ENCODE measurements at places on chromosomes 16 and 17.

- DNase-seq: peak; percentile 33
Observed at GRCh38 chr16:88633684-88634140, 4.7 kb upstream of the IL17C start.

GRCh38 chr17:40646791-40647623, 611 bp downstream of the SMARCE1 start:
- DNase-seq: no peak

DNA sequence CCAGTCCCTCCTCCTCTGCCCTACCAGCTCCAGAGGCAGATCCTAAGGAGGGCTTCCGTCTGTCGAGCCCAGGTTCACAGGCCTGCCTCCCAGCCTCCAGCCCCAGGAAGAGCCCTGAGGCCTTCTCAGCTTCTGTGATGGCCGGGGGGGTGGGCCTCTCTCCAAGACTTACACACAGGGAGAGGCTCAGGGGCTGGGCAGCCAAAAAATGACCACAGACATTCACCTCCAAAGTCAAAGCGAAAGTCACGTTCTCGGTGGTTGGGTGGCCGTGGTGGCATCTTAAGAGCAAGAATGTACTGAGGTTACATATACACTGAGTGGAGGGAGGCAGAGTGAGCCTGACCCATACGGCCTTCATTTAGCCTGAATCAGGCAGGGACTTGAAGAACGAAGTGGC, 119.1 kb downstream of the CCDC182 start:
- no peak for DNase-seq

DNA sequence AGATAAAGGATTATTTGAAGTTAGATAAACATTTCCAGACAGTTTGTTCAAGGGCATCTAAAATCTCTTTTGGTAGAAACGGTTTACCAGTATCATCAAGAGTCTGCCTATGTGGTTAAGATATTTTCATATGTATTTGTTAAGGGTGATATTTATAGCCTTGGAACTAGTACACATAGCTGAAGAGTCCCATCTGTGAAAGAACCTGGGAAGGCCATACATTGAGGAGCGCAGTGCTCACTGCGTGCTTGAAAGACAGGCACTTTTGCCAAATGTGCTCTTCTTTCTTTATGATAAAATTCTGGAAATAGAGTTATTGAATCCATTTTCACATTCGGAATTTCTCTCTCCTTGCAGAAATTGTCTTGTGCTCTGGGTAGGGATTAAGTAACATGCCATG, 7.7 kb downstream of the IGSF6 start:
- DNase-seq: no peak

DNA sequence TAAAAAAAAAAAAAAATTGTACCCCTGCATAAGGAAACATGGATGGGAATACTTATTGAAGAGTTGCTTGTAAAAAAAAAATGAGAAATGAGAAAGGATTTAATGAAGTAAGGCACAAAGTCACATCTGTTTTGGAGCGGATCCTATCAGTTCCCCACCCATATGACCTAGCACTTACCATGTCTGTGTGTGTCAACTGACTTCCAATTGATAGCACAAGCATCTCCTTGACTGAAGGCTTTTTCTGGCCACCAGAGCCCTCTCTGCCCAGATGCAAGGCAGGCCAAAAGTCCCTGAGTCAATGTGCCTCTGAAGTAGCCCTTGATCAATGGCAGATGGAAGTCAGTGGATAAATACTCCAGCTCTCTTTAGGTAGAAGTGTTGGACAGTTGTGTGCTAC, 13.4 kb upstream of the NLK start:
- DNase-seq: no peak

DNA sequence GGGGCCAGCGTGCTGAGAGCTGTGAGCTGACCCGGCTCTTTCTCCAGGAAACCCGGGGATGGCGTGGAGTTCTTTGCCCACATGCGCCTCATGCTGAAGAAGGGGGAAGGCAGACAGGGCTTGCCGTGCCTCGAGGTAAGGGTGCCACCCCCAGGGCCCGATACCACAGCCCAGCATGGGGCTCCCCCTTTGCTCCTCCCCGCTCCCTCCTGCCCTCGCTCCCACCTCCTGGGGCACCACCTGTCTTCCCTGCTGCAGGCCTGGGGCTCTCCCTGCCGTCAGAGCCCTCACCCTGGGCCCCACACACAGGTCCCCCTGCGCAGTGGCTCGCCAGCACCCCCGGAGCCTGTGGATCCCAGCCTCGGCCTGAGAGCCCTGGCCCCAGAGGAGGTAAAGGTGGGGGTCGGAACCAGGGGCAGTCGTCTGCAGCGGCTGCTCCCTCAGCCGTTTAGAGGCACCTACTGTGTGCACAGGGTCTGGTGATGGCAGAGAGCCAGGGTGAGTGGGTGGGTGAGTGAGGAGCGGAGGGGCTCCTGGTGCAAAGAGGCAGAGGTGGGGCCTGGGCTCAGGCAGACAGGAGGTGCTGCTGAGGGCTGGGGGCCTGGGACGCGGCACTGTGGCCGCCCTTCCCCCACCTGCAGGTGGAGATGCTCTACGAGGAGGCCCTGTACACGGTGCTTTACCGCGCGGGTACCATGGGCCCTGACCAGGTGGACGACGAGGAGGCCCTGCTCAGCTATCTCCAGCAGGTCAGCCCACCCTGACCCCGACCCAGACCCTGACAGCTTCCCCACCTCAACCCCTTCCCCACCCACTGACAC, 5.6 kb downstream of the BAIAP3 start:
- no peak for DNase-seq

DNA sequence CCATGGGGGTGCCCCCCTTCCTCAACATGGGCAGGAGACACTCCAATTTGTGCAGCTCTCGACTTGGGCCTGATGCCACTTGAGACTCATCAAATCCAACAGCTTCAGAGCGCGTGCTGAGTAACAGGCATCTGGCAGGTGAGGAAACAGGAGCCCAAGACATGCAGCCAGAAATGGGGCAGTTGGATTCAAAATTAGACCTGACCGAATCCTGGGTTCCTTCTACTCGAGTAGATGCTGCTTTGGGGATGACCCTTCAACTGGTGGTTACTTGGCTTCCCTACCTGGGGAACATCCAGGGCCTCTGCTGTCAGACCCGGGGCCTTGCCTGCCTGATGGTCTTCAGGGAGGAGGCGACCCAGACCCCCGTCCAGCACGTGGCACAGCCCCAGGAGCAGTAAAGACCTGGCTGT, 488 bp upstream of the NTN3 start:
- no peak for DNase-seq

- no peak for DNase-seq
Observed at GRCh38 chr17:74704544-74704943, 8.2 kb downstream of the CD300LF start.

DNA sequence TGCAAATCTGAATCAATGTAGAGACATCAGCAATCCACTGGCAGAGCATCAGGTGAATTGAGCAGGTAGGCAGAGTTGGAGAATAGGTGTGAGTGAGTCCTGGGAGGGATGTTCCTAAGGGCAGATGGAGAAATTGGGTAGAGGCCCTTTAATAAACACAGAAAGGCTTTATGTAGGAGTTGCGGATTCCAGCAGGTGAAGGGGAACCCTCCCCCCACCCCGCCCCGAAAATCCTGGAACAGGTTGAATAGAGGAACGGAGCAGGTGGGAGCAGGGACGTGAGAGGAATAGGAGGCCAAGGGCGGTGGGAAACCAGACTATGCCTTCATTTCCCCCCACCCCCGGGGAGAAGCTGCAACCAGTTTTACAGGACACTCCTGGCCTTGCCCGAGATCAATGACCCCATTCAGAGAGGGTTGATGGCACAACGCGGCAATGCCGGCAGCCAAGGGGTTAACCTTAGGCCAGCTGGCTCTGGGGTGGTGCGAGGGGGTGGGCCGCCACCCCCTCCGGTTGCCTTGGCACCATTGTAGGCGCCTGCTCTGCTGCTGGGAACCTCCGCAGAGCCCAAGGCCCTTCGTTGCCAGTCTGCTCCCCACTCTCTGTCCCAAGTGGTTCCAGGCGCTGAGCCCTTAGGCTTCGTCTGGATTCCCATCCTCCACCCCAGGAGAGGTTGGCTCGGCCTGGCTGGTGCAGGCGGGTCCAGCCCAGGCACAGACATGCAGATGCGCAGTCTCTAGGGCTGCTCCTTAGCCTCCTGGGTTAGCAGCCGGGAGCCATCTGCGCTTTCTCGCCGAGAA, 814 bp upstream of the RUNDC3A start:
- no peak for DNase-seq

DNA sequence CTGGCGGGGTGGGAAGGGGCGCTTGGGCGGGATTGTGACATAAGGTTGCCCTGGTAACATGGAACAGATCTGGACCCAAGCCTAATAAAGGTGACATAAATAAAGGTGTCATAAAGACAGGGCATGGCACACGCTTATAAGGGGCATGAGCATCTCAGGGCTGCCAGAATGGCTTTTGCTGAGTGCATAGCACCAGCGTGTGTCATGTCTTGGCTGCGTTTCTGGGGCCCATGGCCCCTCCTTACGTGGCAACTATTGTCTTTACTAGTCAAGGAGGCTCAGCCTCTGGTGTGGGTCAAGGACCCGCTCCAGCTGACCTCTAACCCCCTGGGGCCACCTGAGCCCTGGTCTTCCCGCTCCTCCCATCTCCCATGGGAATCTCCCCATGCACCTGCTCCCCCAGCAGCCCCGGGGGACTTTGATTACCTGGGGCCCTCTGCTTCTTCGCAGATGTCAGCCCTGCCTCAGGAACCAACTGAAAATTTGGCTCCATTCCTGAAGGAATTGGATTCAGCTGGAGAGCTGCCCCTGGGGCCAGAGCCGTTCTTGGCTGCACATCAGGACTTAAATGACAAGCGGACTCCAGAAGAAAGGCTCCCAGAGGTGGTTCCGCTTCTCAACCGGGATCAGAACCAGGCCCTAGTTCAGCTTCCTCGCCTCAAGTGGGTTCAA, 13.9 kb downstream of the LRRC37B start:
- no peak for DNase-seq

- DNase-seq: no peak
Observed at GRCh38 chr16:72428681-72429376, 256.9 kb upstream of the PMFBP1 start.

GRCh38 chr16:68434624-68435210, 13.6 kb downstream of the SMPD3 start:
- DNase-seq: no peak

GRCh38 chr16:49158029-49158642, 123.5 kb downstream of the CBLN1 start:
- no peak for DNase-seq

DNA sequence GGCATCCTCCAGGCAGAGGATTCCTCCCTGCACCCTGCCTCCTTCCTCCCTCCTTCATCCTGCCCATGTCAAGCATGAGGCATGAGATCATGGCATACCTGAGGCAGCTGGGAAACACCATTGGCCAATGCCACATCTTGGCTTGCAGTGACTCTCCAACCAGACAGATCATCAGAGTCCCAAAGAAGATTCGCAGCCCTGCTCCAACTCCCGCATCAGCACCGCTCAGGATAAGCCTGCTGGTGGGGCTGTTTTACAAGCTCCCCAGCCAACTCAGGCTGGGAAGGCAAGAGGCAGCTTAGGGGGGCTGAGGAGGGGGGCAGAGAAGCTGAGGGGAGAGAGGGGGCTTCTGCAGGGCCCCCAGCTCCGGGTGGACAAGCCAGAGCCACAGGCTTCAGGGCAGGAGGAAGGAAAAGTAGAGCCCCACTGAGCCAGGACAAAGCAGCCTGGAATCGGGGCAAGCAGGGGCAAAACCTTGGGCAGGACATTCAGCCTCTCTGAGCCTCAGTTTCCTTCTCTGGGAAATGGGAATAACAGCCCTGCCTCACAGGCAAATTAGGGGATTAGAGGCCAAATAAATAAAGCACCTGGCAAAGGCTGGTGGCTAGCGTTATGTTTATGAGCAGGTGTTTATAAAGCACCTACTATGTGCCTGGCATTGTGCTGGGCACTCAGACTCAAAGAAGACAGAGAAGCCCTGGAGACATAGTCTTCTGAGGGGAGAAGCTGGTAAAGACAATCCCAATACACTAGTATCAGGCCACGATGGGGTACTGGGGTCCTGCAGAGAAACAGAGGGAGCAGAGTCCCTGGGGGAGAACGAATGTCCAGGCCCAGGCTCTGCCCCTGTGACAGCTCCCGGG, 88.1 kb downstream of the GOSR1 start:
- DNase-seq: no peak

DNA sequence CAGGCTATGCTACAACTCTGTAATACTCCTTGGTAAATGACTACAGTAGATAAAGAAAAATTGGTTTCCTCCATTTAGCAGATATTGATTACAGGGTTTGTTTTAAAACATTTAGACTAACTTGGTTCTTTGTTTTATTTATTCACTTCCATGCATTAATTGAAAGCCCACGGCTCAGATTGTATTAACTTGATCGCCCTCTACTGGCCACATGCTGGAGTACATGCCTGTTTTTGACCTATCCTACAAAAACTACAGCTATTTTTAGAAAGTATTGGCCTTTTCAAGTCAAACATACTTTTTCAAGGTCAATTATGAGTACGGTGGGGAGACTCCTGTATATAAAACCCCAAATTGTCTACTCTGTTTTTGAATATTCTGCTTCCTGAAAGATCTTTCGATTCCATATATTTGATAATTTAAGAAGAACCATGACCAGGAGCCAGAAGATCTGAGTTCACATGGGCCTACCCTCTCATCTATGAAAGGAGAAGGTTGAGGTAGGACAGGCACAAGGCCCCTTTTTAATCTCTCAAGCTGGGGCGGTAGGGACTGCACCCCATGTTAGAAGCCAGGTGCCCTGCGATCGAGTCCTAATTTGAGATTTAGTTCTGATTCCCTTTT, 51.8 kb downstream of the CA10 start:
- peak; percentile 25 for DNase-seq

DNA sequence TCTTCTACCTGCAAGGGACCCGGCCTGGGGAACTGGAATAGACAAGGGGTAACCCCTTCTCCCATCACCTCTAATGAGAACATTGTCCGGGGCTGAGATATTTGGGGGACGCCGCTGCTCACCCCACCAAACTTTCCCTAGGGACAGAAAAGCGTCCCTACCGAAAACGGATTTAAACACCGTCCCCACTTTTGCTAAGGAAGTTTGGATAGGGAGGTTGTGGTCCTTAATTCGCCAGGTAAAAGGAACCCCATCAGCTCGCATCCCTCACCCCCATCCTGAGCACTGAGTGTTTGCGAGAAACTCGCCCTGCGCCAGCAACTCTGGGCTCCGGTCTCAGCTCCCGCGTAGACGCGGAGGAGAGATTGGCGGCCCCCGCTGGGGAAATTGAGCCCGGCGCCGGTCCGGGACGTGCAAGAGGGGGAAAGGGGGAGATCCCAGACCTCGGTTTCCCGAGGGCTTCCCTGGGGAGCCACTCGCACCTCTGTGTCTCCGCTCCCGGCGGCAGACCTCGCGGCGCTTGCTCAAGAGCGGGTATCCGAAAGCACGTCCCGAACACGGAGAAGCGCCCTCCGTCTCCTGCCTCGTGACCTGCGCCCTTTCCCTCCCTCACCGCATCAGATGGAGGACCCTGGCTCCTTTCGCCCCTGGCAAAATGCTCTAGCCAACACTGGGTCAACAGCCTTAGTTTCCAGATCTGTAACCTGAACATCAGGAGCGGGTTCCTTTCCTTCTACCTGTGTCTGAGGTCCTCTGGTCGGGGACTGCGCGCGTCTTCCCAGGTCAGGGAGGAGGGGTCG, 3.1 kb upstream of the SOX9 start:
- DNase-seq: no peak

- DNase-seq: no peak
Observed at GRCh38 chr17:35188111-35188510, 6.1 kb downstream of the SLC35G3 start.

- no peak for DNase-seq
Observed at GRCh38 chr17:82278786-82279391, 5.4 kb upstream of the CSNK1D start.

- peak; percentile 68 for DNase-seq
Observed at GRCh38 chr16:29784901-29785500, 5.5 kb upstream of the KIF22 start.

GRCh38 chr17:28907709-28908475, 5.0 kb upstream of the DHRS13 start:
- no peak for DNase-seq
